ENCODE measurements at places on chromosomes 16 and 17.

- DNase-seq, result no peak
Observed at GRCh38 chr16:24174957-24175356, 81.2 kb upstream of the CACNG3 start.

GRCh38 chr17:2392252-2393173, 8.3 kb downstream of the MNT start:
- peak; percentile 96 for DNase-seq

GRCh38 chr17:27368151-27368795, 74.4 kb downstream of the WSB1 start:
- no peak for DNase-seq

DNA sequence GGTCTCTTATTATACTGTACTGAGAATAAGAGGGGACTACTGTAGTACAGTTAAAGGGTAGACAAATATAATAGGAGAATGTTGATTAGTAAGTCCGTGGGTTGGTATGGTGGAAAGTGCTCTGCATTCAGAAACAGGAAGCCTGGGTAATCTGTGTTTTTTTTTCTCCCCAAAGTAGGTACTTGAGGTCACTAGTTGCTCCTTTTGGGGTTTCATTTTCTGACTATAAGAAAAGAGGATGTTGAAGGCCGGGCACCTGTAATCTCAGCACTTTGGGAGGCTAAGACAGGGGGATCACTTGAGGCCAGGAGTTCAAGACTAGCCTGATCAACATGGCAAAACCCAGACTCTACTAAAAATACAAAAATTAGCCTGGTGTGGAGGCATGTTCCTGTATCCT, 42.0 kb upstream of the MMD start:
- DNase-seq, result no peak

DNA sequence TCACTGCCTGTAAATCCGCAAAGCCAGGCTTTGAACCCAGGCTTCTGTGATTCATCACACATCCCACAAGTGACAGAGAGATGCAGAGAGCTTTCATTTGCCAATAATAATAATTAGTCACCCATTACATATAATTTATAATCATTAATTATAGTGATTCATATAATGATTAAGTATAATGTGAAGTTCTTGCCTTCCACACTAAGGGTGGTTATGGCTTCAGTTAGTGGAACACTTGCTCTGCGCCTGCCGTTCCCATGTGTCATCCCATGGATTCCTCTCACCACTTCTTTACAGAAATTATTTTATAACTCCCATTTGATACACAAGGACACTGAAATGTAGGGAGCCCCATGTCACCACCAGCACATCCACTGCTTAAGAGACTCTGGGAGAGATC, 39.8 kb upstream of the XYLT1 start:
- DNase-seq, result no peak

GRCh38 chr16:69481901-69482341, 57.5 kb downstream of the CYB5B start:
- peak; percentile 78 for DNase-seq
